ENCODE measurements at places on chromosomes 3 and 15.

DNA sequence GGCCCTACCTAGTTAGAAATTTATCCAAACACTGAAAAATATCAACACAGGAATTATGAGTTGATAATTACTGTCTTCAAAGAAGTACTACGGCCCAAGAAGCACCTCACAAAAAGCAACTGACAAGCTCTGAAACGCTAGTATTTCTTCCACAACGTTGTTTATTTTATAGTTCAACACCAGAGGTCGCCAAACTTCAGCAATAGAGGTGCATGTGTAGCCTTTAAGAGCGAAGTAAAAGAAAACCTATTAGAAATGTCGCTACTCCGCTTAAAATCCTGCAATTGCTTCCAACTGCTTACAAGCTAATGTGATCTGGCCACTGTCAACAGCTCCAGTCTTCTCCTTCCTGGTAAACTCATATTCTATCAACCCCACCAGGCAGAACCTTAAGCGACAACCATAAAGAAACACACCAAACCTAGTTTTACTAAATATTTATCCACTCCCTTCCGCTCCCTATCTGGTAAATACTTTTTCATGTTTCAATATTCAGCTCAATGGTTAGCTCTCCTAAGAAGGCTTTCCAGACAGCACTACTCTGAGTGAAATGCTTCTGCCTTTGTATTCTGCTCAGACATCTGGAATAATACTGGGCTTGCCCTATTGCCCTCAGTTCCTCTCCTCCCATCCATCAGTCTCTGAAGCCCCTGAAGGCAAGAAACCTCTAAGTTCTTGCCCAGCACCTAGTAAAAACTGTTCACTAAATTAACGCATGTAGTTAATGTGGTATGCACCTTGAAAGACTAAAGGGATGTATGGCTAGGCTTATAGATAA lies 110.2 kb downstream of the NR1I2 start:
- peak; percentile 63 for DNase-seq

DNA sequence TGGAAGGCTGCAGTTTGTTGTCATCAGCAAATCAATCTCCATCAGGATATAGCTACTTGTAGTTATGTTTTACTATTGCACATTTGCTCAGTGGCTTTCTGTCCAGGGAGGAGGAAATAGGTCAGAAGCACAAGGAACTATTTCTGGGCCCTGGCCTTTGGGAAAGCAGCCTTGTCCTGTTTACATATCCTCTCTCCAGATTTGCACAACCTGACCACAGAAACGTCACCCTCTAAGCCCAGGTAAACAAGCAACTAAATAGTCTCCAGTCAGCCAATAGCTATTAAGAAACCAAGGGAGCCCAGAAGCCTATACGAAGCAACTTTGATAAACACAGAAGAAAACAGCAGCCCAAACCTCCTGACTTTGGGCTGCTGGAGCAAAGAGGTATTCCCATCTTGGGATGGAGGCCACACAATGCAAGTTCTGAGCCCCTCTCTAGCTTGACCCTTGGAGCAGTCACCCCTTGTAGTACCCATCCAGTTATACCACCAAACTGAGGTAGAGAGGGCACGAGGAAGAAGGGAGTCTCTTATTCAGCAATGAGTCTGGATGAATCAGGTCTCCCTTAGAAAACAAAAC lies 2.3 kb upstream of the FEM1B start:
- DNase-seq, result no peak

GRCh38 chr3:122112754-122113153 lies 57.6 kb downstream of the CD86 start:
- DNase-seq, result no peak

DNA sequence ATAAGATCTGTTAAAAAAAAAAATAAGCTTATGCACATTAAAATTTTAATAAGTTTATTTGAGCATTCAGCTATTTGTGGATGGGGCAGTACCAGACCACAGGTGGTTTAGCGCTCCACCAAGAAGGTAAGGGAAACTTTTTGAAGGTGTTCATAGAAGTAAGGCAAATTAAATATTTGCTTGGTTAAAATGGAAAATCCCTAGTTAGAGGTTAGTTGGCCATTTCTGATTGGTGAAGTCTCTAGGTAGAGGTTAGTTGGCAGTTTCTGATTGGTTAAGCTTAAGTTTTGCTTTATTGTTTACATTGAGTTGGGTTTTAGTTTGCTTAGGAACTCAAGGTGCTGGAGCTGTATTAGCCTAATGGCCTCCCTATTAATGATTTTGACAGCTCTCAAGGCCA lies 30.7 kb downstream of the SCN11A start:
- no peak for DNase-seq

DNA sequence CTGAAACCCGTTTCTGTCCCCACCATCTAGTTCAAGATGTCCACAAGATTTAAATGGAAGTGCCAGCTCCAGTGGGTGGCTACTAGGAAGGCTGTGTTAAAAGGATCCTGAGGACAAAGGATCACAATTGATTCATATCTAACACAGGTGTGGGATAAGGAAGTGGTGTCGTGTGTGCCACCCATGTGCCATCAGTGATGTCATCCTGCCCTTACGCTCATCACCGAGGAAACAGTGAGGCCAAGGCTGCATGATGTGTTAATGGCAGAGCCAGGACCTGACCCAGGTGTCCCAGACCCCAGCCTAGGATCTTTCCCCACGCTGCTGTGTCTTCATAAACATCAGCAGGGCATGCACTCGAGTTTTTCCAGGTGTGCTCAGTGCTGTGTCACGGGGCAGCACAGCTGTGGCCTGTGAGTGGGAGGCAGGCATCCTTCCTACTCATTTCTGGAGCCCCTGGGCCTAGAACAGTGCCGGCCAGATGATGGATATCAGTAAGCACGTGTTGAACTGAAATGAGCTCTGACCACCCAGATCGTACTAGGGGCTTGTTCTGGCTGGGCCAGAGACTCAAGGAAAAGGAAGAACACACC lies 10.6 kb upstream of the TGM5 start:
- DNase-seq, result no peak

DNA sequence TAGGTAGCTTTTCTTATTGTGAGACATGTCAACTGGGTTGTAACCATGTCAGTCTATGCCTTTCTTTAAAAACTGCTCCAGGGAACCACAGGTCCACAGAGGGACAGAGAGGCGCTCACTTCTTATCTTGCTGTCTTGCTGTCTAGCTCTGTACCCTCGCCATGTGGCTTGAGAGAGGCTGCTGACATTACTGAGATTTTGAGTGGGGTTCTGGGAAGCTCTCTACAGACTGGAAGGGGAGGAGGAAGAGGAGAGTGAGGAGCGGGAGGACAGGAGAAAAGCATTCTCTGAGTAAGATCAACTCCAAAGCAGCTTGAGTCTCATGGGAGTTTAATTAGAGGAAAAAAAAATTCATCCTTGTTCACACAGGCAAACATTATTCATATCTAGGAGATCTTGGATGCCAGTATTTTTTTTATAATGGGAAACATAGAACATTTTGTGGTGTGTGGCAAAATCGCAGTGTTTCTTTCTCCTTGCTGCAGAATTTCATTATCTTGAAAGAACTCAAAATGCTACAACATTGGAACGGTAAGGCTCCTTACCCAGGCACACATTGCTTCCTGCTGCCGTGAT lies 1037.0 kb upstream of the NR2F2 start:
- no peak for DNase-seq

- no peak for DNase-seq
These were observed 1.1 kb upstream of the PLD1 start for GRCh38 chr3:171811295-171811912.

- no peak for DNase-seq
These were observed 102.3 kb downstream of the PIK3CB start for GRCh38 chr3:138732456-138732855.

- DNase-seq, result no peak
These were observed 83.0 kb downstream of the ZNF385D start for GRCh38 chr3:21668012-21668411.

DNA sequence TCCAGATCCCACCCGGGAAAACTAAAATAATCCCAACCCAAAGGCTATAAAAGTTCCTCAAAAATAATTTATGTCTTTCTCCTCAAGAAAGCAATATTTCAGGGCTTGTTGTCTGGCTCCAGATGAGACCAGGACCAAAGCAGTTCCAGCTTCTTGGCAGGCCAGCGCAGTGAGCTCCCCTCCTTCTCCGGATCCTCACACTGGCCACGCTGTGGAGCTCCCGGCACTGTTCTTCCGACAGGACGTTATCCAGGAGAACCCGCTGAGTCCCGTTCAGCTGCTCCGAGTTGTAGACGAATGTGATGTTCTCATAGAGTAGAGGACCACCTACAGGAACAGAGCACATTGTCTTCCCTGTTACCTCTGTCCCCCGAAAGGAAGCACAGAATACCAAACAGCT lies 146.3 kb downstream of the P3H2 start:
- no peak for DNase-seq

GRCh38 chr3:60577601-60578000 lies 673.7 kb downstream of the FHIT start:
- no peak for DNase-seq

All from kidney capillary endothelial cell (primary cell).